AG08395 (cell line): ENCODE measurements at places on chromosomes 5 and 9.

- DNase-seq, result peak; percentile 39
Measured at GRCh38 chr9:36623280-36623679, 50.6 kb downstream of the MELK start.

DNA sequence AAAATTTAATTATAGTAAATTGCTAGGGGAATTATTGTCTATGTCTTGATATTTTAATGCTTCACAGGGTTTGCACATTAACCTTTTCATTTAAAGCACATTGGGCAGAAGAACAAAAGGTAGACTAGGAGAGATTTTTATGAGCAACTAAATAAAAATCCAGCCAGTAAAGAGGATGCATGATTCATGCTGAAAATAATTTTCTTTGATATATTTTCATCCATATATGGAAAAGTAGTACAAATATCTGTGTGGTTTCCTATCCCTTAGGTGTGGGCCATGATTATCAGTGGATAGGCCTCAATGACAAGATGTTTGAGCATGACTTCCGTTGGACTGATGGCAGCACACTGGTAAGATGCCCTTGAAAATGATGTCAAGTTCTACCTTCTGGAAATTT, 83.1 kb downstream of the VCAN start:
- DNase-seq, result no peak

GRCh38 chr5:145294331-145294730, 540.8 kb downstream of the PRELID2 start:
- no peak for DNase-seq

- no peak for DNase-seq
Measured at GRCh38 chr9:104843644-104844240, 79.8 kb downstream of the NIPSNAP3B start.

GRCh38 chr9:112772551-112772950, 22.0 kb downstream of the SNX30 start:
- DNase-seq, result no peak

GRCh38 chr5:81534441-81534840, 140.5 kb upstream of the ACOT12 start:
- DNase-seq, result no peak

- no peak for DNase-seq
Measured at GRCh38 chr9:126607086-126607485, 6.6 kb upstream of the LMX1B start.

DNA sequence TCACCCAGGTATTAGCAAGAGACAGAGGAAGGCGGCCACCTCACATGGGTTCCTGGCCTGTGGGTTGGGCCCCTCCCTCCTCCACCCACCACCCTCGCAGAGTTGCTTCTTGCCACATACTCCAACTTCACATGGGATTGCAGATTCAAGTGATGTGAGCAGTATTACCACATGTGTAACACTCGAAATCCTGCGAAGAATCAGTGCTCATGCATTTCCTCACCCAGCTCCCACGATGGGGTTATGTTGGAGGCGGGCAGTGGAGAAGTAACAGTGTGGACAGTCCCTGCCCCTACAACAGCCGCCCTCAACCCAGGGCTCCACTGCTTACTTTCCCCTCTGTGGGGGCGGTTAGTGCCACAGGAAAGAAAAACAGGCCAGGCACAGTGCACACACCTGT, 3.9 kb upstream of the FBP1 start:
- DNase-seq, result no peak

DNA sequence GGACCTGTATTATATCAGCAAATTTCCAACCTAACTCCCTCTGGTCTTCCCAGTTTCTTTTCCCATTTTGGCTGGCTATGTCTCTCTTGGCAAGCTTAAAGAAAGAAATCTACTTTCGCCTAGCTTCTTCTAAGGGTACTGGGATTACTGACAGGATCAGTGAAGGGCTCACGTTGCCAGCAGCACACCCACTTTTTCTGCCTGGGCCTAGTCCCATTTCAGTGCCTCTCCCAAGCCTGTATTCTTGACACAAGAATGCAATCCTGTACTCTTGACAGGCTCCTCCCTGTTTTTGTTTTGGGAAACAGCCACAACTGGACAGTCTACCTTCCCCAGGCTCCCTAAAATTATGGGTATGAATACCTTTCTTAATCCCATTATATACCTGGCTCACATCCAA, 170.5 kb downstream of the EPB41L4A start:
- no peak for DNase-seq
